ENCODE measurements at places on chromosomes 5 and 9.

GRCh38 chr5:54009357-54009756, 301.0 kb downstream of the ARL15 start:
- DNase-seq = no peak

GRCh38 chr9:99106044-99106375, 1.1 kb downstream of the TGFBR1 start:
- DNase-seq = no peak

GRCh38 chr5:161697001-161697400, 11.5 kb downstream of the GABRA6 start:
- DNase-seq = no peak

DNA sequence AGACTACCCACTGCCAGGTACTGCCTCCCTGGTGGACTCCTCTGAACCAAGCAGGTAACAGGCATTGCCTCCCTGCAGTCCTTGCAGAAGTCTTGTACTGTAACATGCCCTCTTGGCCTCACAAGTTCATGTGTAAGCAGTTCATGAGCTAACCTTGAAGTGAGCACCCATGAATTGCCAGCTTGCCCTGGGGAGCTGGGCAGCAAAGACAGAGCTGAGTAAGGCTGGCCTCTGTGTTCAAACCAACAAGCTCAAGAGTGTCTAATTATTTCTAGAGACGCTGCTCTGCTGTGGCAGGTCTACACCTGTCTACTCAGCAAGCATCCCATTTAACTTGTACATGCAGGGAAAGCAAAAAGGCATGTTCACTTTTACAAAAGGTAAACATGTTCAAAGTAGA, 113.5 kb downstream of the FEM1C start:
- DNase-seq = no peak

DNA sequence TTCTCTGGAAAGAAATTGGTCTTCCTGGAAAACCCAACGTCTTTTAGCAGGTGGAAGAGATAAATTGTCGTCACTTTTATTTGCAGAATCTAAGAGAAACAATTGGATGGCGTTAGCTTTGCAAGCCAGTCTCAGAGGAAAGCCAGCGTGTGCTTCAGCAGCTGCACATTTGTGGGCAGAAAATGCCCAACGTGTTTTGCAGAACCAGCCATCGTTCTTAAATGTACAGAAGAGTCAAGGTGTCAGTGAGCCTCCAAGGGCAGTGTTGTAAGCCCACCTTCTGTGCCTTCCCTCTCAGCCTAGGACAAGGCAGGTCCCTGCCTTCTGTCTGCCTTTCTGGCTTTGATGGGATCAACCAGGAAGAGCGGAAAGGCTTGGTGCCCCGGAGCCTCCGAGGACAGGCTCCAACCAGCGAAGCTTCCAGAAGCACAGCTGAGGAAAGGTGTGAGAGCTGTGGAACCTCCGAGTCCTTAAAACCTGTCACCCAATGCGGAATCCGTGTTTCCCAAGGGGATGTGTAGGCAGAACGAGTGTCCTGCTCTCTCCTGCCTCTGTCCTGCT, 116.0 kb upstream of the IRX2 start:
- no peak for DNase-seq

All from cardiac fibroblast (primary cell).